ENCODE measurements at places on chromosomes 2 and 18.

DNA sequence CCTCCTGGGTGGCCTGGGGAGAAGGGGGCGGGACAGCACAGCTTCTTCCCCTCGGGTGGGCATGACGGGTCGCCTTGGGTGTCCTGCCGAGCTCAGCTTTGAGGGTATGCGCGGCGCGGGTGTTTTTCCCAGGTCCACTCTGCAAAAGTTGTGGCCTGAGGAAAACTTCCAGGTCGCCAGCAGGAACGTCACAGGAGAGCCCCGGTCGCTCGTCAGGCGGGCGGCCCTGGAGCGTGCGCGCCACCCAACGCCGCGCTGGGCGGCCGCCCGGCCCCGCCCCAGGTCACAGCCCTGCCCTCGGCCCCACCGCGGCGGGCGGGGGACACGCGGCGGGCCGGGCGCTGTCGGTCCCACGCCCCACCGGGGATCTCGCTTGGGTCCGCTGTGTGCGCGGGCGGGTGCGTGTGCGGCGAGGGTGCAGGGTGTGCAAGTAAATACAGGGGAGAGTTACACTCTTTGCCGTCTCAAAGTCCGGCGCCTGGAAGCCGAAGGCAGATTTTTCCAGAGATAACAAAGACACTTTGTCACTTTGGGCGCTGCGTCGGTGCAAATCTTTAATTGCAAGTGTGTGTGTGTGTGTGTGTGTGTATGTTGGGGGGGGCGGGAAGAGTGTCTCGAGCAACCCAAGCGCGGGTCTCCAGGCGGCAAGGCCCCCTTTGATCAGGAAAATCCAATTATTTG is 616 bp upstream of the SP5 start:
- no peak for DNase-seq

DNA sequence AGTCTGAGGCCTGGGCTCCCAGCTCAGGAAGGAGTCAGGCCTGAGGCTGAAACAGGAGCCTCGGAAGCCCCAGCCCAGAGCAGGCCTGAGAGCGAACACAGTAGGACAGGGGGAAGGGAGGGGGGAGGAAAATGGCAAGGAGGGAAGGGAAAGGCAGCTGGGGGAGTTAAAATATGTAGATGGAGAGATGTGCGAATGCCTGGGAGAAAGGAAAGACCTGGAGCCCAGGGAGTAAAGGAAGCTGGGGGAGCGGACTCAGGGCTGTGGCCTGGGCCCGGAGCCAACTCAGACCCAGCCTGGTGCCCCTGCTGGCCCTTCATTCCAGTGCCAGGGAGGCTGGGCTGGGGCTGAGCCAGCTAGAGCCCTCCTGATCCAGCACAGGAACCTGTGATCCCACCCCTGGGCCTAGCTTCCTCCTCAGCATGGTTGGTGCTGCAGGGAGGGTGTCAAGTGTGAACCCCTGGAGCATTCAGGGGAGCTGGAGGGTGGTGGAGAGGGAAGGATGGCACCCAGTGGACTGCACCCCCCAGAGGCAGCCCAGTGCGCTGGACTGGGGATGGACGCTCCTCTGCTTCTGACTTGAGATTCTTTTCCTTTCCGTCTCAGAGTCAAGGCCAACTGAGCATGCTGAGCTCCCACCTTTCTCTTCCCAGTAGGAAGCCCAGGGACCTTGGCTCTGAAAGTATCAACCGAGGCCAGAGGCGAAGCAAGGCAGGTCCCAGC is 46.3 kb downstream of the EMX1 start:
- DNase-seq, result no peak

- DNase-seq, result peak; percentile 60
Observed at GRCh38 chr2:11129598-11130449, 25.4 kb upstream of the SLC66A3 start.

- no peak for DNase-seq
Observed at GRCh38 chr2:128375454-128375853, 56.8 kb upstream of the HS6ST1 start.

DNA sequence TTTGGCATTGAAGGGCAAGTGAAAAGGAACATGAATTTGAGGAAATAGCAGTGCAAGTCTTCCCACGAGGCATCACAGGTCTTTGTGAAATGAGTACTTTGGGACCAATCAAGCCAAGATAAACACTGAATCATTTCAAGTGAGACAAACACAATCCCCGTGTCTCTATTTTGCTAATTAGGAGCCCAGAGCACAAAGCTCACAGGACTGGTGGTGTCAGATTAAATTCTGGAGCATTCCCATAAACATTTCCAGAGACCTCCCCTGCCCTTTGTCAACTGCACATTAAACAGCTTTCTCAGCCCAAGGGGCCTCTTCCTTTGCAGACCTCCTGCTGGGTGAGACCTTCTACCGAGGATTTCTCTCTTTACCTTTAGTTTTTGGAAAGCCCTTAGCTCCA is 50.7 kb downstream of the DAPL1 start:
- DNase-seq, result no peak

DNA sequence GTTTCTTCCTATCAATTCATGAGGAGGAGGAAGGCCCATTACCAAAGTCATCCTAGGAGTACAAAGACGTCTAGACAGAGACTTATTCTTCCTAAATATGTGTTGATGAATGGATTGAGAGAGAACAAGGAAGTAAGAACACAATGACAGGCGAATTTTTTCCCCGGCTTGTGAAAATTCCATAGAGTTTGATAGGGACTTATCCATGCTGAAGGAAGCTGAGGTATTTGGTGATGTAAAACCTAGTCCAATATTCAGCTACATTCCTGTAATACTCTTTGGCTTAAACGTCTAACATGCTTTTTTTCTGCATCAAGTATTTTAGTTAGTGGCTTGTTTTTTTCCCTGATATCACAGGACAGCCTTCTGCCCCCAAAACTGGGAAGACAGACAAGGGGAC is 121.9 kb upstream of the MYT1L start:
- DNase-seq, result no peak

- no peak for DNase-seq
Observed at GRCh38 chr2:160110674-160111239, 48.3 kb upstream of the PLA2R1 start.

GRCh38 chr18:73199151-73199550 is 331.4 kb upstream of the NETO1 start:
- no peak for DNase-seq

DNA sequence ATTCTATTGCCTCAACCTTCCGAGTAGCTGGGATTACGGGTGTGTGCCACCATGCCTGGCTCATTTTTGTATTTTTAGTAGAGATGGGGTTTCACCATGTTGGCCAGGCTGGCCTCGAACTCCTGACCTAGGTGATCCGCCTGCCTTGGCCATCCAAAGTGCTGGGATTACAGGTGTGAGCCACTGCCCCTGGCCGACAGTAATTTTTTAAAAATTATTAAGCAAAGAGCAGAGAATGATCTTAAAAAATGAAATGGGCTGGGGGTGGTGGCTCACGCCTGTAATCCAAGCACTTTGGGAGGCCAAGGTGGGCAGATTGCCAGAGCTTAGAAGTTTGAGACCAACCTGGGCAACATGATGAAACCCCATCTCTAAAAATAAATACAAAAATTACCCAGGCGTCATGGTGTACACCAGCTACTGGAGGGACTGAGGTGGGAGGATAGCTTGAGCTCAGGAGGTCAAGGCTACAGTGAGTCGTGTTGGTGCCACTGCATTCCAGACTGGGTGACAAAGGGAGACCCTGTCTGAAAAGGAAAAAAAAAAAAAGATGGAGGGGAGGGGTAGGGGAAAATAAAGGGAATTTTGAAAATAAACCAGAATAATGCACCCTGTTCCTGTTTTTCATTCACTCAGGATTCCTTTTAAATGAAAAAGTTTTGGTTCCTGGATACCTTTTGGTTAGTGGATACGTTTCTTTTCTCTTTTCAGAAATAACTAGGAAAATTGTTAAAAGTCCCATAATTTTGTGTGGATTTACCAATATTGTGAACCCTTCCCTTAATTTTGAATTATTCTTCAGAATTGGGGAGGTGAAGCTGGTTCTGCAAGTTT is 33.9 kb downstream of the MAP4K4 start:
- DNase-seq, result no peak

DNA sequence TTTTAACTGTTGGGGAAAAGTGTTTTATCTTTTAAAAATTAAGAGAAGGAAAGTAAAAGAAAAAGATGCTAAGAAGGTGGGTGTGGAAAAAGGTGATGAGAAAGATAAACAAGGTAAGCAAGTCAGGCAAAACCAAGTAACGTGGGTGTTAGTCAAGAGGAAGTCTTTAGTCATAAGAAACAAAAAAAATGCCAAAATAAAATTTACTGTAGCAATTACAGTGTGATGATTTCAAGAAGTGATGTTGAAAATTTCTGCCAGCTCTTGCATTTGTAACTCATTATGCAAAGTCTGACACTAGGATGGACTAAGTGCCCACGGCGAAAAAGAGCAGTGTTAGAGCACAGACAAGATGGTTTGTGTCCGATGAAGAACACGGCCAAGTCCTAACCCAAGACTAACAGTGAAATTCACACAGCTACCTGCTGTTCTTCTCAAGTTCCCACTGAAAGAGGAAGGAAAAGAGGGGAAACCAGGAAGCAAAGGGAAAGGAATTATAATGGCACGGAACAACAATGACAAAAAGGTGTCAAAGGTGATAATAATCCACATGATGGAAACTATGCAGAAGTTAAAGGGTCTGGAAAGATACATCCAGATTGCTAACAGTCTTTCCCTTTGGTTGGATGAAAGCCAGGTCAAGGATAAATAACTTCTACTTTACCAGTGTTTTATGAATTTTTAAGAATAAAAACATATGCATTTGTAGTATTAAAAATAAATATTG is 34.1 kb downstream of the NOL10 start:
- no peak for DNase-seq

DNA sequence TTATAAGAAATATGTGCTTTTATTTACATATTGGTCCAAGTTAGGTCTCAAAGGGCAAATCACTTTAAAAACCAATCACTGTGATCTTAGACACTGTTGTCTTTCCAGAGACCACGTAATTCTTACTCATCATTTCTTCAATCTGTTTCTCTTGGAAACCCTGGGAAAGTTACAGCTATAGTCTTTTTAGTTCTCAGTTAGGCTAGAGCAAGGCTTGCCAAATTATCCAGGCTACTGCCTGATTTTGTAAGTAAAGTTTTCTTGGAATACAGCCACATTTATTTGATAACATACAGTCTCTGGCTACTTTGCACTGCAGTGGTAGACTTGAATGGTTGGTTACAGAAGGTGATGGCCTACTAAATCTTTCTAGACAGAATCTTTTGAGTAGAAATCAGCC is 106.0 kb downstream of the KIAA1328 start:
- no peak for DNase-seq

GRCh38 chr2:183250472-183250871 is 126.2 kb downstream of the NUP35 start:
- no peak for DNase-seq
